ENCODE measurements at places on chromosomes 6 and 20.

- DNase-seq = no peak
These were observed 606.0 kb downstream of the HDGFL1 start for GRCh38 chr6:23175391-23175790.

- no peak for DNase-seq
These were observed 53.4 kb downstream of the PTCHD4 start for GRCh38 chr6:48057601-48058000.

DNA sequence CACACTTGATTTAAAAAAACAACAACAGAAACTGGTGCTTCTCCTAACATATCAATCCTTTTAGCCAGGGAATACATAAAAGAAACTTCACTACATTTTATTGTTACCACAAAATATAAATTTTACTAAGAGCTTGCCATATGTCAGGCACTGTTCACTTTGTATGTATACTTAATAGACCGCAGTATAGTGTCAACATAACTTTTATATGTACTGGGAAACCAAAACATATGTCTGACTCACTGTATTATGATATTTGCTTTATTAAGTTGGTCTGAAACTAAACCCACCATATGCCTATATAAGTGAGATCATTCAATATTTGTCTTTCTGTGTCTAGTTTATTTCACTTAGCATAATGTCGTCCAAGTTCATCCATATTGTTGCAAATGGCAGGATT, 108.4 kb downstream of the KLHL32 start:
- no peak for DNase-seq

- DNase-seq = no peak
These were observed 53.3 kb downstream of the SLC22A23 start for GRCh38 chr6:3403238-3404173.

DNA sequence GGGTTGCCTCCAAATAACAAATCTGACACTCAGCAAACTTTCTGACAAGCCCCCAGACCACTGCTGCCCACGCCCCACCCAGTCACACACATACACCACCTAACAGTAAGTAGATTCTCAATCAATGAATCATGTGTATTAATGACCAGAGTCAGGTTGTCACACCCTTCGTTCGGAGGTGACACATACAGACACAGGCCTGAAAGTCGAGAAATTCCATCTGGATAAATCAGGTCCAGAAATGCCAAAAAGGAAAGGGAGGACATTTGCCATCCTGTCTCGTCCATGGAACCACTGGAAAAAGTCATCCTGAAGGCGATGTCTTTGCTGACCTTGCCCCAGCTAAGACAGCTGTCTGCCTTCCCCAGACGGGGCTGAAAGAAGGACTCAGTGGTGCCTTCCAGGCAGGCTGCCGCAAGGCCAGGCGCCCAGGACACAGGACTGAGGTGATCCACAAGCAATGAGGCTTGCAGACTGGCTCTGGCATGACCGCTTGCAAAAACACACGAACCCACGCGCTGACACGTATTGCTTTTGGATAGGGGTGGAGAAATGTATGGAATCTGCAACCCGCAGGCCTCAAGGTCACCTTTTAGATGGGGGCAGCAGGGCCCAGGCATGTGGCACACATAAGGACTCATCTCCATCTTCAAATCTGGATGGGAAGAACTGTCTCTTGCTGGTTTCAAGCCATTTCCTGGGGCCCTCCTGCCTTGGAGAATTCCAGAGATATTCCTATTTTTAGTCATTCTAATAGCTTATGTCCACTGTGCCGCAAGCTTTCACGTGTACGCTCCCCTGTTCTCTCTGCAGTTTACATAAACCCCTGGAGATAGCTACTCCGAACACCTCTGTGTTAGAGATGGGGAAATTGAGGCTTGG, 9.0 kb downstream of the NFATC2 start:
- DNase-seq = no peak

DNA sequence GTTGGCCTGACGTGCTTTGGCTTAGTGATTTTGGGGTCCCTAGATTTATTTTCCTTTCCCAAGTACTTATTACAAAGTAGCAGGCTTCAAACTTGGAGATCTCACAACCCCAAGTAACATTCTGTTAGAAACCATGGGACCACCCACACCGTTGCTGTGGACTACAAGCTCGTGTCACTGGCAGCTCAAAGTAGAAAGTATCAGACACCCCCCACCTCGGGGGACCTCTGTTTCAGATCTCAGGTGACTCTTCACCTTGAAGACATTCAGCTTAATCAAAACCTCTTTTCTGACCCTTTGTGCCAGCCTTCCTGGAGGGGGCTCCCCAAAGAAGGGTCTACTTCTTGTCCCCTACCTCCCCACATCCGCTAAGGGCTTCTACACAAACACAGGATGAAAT, 15.7 kb upstream of the MYT1 start:
- no peak for DNase-seq
